ENCODE measurements at places on chromosomes 7 and 10. TPM values are rescaled to one million over a fixed set of nuclear protein-coding genes. Genes with fewer than 3 reads are reported as not detected.

DNA sequence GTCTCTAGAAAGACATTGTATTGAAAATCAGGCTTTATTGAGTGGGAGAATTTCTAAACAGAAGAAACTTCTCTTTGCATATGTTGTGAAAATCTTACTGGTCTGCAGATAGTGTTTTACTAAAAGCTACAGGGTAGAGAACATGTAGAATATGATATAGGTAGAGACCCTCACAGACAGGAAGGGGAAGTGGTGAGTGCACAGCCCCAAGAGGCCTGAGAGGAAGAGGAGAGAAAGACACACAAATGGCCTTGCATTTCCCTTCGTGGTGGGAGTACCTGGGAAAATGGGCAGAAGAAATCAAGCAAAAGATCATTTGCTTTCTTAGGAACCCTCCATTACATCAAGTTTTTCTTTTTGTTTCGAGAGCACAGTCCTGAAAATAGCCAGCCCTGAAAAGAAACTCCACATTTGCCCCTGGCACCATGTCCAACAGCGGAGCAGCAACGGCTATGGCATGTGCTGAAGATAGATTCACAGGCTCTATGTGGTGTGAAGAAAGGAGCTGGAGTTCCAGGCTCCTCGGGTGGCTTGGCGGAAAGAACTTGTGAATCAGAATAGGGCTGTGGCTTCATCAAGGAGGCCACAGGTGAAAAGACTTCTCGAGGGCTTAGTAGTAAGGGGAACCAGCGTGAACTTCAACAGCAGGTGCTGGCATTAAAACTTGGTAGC is 143.5 kb downstream of the CALCR start:
- DNase-seq: no peak

GRCh38 chr10:74586088-74586585 is 240.3 kb upstream of the KAT6B start:
- DNase-seq: no peak

DNA sequence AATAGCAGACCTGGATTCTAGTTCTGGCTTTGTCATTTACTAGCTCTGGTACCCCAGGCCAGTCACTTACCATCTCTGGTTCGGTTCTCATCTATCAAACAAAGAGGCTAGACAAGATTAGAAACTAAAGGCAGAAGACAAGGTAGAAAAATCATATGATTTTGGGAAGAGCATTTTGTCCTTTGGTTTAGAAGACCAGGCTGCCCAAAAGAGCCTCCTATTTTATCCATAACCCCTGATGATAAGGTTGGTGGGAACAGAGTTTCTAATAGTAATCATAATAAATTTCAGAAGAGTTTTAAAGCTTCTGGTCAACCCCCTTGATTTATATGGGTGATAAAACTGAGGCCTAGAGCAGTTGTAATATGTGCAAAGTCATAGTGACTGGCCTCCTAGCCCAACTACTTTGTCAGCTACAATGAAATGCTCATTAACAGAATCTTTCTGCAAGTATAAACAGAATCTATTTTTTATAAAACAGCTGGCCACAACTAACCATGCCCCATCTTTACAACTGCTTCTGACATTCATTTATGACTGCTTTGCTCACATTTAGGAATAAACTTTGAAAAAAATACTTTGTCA is 23.4 kb downstream of the COX15 start:
- DNase-seq: no peak

GRCh38 chr10:595473-595872 is 94.0 kb downstream of the DIP2C start:
- DNase-seq: no peak

- no peak for DNase-seq
Observed at GRCh38 chr10:33193701-33194521, 140.6 kb downstream of the NRP1 start.

DNA sequence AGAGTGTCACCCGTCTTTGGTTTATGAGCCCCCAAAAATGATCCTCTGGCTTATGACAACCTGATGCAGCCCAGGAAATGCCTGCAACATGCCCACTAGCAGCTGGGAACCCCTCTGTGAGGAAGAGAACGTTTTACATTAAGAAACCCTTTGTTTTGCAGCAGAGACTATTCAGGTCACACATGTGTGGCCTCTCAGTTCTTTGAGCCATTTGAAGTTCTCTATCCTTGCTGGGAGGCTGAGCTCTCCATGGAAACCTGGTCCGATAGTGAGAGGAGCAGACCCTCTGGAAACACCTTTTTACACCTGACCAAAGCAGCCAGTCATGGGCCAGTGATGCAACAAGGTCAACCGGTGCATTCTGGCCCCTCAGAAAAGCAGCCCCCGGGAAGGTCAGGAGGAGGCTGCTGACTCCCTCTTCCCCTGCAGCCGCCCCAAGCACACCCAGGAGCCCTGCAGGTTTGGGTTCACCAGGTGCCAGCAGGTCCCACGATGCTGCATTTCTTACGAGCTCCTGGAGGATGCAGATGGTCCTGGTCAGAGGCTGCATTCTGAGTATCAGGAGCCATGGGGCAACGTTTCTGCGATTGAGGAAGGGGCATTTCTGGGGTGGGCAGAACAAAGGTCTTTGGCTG is 134.3 kb downstream of the ZMYND11 start:
- no peak for DNase-seq

DNA sequence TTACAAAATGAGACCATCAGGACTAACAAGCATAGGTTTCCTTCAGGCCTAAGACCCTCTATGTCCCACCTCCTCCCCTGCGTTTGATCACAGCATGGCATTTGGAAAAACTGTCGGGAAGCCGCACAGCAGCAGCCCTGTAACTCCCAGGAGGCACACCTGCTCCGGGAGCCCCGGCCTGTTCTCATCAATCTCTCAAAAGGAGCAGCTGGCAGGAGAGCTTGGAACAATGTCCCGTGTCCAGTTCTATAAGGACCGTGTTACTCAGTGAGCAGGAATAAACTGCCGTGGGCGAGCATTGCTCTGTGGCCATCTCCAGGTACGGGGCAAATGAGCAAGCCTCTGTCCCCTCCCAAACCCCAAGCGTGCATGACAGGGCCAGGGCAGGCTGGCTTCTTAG is 236.9 kb downstream of the SFMBT2 start:
- DNase-seq: no peak

DNA sequence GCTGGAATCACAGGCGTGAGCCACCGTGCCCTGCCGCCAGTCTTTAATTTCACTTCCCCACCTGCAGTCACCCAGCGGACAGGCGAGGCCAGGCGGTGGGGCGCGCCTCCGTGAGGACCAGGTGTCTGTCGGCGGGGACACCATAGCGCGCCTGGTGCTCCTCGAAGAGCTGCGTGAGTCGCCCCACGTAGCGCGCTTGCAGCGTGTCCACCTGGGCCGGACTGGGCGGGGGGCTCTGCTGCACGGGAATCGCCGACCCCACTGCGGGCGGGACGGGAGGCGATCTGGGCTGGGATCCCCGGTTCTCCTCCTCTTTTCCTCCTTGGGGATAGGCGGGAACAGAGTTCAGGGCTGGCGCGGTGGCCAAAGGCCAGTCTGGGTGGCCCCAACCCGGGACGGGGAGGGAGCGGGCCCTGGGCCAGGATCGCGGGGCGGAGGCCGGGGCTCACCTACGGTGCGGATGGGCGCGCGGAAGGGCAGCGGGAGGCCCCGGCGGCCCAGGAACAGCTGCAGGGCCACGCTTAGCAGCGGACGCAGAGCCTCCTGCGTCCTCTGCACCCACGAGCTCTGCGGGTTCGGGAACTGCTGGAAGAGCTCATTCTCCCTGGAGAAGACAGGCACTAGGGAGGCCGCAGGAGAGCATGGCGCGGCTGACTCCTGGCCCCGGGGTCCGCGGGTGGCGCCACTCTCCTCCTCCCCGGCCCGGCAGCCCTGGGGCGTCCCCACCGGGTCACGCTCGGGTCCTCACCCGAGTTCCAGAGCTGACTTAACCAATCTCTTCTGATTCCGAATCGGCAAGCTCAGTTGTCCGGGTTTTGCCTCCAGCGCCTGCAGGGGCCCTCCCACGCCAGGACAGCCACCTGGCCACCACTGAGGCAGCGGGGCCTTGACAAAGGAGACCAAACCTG is 1.1 kb upstream of the MOGAT3 start:
- no peak for DNase-seq

DNA sequence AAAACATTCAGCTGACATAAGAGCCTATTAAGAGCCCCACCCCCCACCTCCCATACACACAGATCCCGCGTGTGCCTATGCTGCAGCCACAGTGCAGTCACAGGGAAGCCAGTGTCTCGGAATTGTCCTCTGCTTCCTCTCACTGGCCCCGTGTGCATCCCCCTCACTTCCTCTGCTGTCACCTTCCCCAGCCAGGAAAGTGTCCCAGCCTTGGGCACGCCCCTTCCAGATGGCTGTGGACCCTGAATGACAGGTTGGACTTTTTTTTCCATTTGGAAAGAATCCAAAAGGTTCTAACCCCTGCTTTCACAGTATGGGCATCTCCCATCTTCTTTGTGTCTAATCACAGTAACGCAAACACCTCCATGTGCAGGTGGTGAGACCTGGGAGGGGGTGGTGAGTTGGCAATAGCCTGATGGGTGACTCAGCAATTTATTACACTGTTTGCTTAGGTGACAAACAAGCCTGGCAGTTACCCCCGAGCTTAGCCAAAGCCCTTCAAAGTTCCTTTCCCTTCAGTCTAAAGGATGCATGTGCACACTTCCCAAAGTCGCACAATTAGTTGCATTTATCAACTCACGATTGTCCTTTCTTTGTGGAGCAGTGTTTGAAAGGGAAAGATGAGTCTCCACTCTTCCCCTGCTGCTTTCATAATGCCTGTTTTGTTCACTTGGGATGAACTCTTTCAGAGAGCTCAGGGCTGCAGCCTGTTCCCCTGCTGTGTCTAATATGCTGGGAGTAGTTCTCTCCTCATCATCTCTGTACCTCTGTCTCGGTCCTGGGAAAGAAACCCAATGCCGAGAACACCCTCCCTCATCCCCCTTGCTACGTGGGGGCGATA is 67.5 kb upstream of the EFCAB10 start:
- DNase-seq: peak; percentile 12

- DNase-seq: no peak
Observed at GRCh38 chr10:69202332-69202731, 17.8 kb upstream of the HKDC1 start.

DNA sequence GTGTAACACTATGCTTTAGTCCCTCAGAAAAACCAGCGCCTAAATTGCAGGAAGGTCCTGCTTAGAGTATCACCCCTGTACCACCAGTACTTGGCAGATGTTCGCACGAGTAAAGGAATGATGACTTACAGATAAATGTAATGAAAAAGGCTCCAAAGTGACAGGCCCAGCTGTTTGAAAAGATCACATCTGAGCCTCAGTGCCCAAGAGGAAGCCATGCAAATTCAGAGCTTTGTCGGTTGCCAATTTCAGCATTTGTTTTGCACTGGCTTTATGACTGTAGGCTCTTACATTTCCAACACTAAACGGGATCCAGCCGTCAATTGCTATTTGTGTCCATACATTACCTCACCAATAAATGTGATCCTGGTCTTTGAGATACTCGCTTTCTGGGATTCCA is 60.6 kb upstream of the GAD2 start:
- DNase-seq: no peak

DNA sequence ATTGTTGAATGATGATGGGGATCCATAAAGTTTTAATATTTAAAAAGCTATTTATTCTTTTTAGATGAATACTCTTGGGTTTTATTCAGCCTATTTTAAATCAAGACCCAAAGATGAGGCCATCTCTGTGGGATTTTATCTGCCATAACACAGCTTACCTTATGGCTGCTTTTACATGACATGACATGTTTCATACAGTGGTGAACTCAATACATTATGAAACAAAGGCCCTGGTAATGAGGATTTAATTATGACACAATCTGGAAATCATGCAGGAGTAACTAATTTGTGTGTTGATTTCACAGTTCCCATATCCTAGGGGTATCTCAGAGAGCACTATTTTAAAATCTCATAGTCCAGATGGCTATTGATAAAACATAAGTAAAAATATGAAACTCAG is 661.8 kb upstream of the FZD8 start:
- DNase-seq: no peak

- no peak for DNase-seq
Observed at GRCh38 chr7:31443457-31443856, 70.4 kb upstream of the ITPRID1 start.

GRCh38 chr7:15096853-15097252 is 194.3 kb upstream of the DGKB start:
- DNase-seq: no peak

- DNase-seq: no peak
Observed at GRCh38 chr10:7662522-7662921, 4.2 kb downstream of the ITIH5 start.

- DNase-seq: no peak
Observed at GRCh38 chr7:152403726-152404125, 32.1 kb downstream of the KMT2C start.

GRCh38 chr10:103546401-103546800 is 52.9 kb downstream of the NEURL1 start:
- peak; percentile 62 for DNase-seq

DNA sequence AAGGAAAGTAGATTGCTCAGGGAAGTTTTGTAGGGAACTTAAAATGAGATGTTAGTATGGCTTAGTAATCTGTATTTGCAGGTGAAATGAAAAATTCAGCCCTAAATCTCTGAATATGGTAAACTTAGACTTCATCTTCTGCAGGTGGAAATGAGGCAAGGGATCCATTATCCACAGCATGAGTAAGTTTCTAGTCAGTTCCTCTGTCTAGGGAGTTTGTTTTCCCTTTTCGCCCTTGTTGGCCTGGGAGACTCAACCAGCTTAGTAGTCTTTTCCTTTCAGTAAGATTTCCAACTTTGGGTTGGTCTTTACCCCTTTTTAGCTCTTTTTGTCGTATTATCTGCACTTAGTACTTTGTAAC is 65.6 kb downstream of the ZEB1 start:
- no peak for DNase-seq

DNA sequence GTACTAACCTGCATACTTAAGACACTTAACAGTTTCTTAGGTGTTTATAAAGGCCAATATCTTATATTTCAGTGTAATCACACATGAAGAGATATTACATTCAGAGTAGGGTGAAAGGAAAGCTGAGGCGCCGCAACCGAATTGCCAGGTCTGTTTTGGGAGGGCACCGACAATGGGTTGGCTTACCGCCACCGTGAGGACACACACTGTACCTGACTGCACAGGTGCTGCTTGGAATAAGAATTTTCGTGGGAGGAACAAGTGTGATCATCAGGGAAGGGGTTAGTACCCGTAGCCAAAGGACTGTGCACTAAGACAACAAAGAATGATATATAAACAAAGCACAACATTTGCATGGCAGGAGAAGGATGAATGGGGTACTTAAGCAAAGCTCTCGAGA is 591.8 kb downstream of the SUGCT start:
- no peak for DNase-seq

GRCh38 chr10:111473361-111473760 is 396.5 kb downstream of the ADRA2A start:
- DNase-seq: no peak

GRCh38 chr10:48216204-48216505 is 58.3 kb downstream of the FRMPD2 start:
- no peak for DNase-seq

- DNase-seq: no peak
Observed at GRCh38 chr7:36207451-36208291, 54.6 kb downstream of the EEPD1 start.

MKLN1 gene
- total RNA-seq: 73.4 TPM

GIMAP5 gene
- total RNA-seq: 26.6 TPM

PCDH15 gene
- total RNA-seq: not detected

CUZD1 gene
- total RNA-seq: 0.51 TPM

ZNF3 gene
- 16.8 TPM for total RNA-seq

TMEM213 gene
- not detected for total RNA-seq

THSD7A gene
- total RNA-seq: 6.0 TPM

ANKMY2 gene
- 14.9 TPM for total RNA-seq

PTN gene
- total RNA-seq: 10.3 TPM

ZMYND11 gene
- total RNA-seq: 68.0 TPM

LIPF gene
- not detected for total RNA-seq

Data from mesenteric fat pad (tissue), 1 donor.